ENCODE measurements at places on chromosomes 7 and 10. TPM values are rescaled to one million over a fixed set of nuclear protein-coding genes. Genes with fewer than 3 reads are reported as not detected.

Gene INMT
- total RNA-seq, result 5.2 TPM

Gene MYL10
- total RNA-seq, result not detected

Gene MMD2
- not detected for total RNA-seq

Gene OR6V1
- total RNA-seq, result not detected

Gene PSD
- 2.4 TPM for total RNA-seq

Gene GRM8
- not detected for total RNA-seq

Gene PTPRZ1
- not detected for total RNA-seq

Gene HOXA6
- total RNA-seq, result not detected

Gene TMEM213
- total RNA-seq, result 4.6 TPM

Gene ADAM12
- total RNA-seq, result 0.17 TPM

Gene SPDYE5
- not detected for total RNA-seq

Gene ETV1
- total RNA-seq, result not detected

Gene FAM25C
- total RNA-seq, result not detected

Gene PTPN20
- 0.20 TPM for total RNA-seq

Gene TET1
- total RNA-seq, result 1.7 TPM

Gene ASIC3
- total RNA-seq, result 4.5 TPM

Gene CAV1
- total RNA-seq, result 0.12 TPM

Gene ANKRD61
- total RNA-seq, result 0.49 TPM

Gene EPC1
- total RNA-seq, result 49.2 TPM

Gene ITIH2
- not detected for total RNA-seq

Gene IL15RA
- 31.2 TPM for total RNA-seq

Gene GIMAP6
- total RNA-seq, result 170 TPM

Gene PRR15
- not detected for total RNA-seq

Gene LMOD2
- total RNA-seq, result not detected

Gene LYZL2
- not detected for total RNA-seq

Gene VSTM4
- 0.10 TPM for total RNA-seq

Gene WEE2
- total RNA-seq, result 0.12 TPM

Gene HOXA1
- 0.22 TPM for total RNA-seq

Gene ST8SIA6
- 1.1 TPM for total RNA-seq

Gene TMEM72
- not detected for total RNA-seq

Gene SFR1
- total RNA-seq, result 12.1 TPM

Gene SPDYE6
- total RNA-seq, result not detected

Gene PLEKHS1
- total RNA-seq, result 0.22 TPM

Gene CEP55
- total RNA-seq, result 49.4 TPM

Gene GIMAP8
- 54.5 TPM for total RNA-seq

Gene LRRC18
- not detected for total RNA-seq

Gene CCL24
- total RNA-seq, result not detected

Gene ZNF282
- 42.4 TPM for total RNA-seq

Gene LRRD1
- not detected for total RNA-seq

Gene SPDYE18
- 1.3 TPM for total RNA-seq

Gene SPDYE1
- 0.12 TPM for total RNA-seq

Gene ZCWPW1
- 2.4 TPM for total RNA-seq

Gene SLC18A3
- total RNA-seq, result not detected

Gene CYP2C8
- total RNA-seq, result 0.22 TPM

Gene CALML5
- total RNA-seq, result not detected

Gene AHR
- total RNA-seq, result 17.1 TPM

Gene BLOC1S2
- total RNA-seq, result 56.3 TPM

Gene RBAK
- 14.4 TPM for total RNA-seq

Gene AASS
- total RNA-seq, result 1.2 TPM

Gene CYP2C9
- not detected for total RNA-seq

Gene CCDC146
- total RNA-seq, result 11.6 TPM
